ENCODE measurements at places on chromosomes 3 and 15.
A peak's percentile ranks its signal among the peaks of the same experiment; 100 is the strongest.

- no peak for DNase-seq
These were observed 60.2 kb downstream of the TMEM44 start for GRCh38 chr3:194572944-194573491.

- DNase-seq, result no peak
These were observed 70.3 kb downstream of the ARNT2 start for GRCh38 chr15:80474224-80475215.

DNA sequence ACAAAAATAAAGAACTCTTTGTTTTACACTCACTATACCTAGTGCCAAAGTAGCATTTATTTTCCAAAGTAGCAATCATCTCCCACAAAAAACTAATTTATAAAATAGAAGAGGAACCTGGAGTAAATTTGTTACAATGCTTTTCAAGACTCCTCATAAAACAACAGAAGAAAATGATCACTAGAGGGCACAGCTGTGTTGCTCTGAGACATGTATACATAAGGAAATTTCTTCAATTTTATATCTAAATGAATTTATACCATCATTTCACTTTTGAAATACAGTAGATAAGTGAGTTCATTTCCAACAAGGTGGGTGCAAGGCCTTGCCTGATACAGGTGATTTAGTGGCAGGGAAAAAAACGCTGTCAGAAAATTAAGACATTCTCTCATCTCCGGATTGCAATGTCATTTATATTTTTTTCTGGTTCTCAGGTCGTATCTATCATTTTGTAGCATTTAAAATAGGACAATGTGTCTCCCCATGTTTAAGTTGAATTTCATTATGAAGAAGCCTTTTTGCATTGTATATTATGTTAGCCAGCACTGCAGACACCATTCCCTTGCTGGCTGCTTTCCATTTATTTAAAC lies 25.3 kb upstream of the ARHGEF26 start:
- DNase-seq, result no peak

DNA sequence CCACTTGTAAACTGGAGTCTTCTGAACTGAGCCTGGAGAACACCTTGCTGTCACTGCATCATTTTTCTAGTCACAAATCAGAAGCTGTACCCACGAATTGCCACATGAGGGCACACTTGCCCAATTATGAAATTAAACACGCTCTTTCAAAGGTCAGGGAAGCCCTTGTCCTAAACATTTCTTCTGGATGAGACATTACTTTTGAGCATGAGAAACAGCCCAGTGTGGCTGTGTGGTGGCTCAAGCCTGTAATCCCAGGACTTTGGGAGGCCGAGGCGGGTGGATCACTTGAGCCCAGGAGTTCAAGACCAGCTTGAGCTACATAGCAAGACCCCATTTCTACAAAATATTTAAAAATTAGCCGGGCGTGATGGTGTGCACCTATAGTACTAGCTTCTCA lies 27.5 kb upstream of the CFAP161 start:
- peak; percentile 2 for DNase-seq

DNA sequence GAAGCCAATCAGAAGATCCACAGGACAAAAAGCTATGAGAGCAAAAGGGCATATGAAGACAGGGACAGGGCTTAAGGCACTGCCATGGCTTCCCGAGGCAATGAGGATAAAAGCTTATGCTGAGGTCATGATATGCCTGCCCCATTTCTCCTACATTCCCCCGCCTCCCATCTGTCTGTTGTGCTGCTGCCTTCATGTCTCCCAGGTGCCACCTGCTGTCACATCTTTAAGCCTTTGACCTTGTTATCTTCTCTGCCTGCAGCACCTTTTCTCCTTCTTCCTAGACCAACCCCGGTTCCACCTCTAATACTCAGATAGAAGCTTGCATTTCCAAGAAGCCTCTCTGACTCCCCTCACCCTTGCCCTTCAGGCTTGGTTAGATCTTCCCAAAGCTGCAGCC lies 213.8 kb downstream of the ARRDC4 start:
- no peak for DNase-seq

- DNase-seq, result no peak
These were observed 3.8 kb downstream of the PLD1 start for GRCh38 chr3:171806200-171807128.

GRCh38 chr3:46867550-46867898 lies 4.3 kb upstream of the MYL3 start:
- no peak for DNase-seq

GRCh38 chr3:40642812-40643211 lies 118.1 kb downstream of the ZNF621 start:
- DNase-seq, result no peak

DNA sequence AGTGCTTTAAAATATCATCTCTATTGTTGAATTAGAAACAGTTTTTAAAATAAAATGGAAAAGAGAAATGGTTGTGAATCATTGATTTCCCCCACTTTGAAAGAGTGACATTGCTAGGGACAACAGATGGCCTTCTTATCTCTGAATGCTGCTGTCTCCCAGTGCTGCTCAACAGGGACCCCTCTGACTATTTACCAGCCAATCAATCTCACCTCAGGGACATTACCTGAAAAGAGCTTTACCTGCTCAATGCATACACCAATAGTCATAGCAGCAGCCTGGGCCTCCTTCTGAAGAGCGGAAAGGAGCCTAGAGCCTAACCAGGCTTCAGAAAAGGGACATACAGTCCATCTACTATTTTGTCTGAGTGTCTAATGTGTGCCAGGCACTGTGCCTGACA lies 162.8 kb downstream of the CGGBP1 start:
- DNase-seq, result no peak

- no peak for DNase-seq
These were observed 42.4 kb upstream of the CMTM8 start for GRCh38 chr3:32195995-32196540.

- no peak for DNase-seq
These were observed 25.5 kb downstream of the SIN3A start for GRCh38 chr15:75425966-75426500.

- DNase-seq, result no peak
These were observed 72.0 kb upstream of the CDAN1 start for GRCh38 chr15:42808913-42809312.

DNA sequence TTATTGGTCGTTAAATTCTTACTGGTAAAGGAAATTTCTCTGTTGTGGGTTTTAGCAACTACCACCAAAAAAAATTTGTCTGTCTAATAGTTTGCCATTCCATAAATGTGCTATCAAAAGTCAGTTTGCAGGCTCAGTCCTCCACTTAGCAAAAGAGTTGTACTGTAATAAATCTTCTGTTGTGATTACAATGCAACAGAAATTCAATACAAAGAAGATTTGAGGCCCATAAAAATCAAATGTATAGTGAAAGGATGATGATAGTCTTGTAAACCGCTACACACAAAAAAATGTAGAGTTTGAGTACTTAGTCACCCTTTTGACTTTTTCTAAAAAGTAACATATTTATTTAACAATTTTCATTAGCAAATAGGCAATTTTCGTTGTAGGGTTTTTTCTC lies 251.7 kb downstream of the VGLL3 start:
- no peak for DNase-seq

DNA sequence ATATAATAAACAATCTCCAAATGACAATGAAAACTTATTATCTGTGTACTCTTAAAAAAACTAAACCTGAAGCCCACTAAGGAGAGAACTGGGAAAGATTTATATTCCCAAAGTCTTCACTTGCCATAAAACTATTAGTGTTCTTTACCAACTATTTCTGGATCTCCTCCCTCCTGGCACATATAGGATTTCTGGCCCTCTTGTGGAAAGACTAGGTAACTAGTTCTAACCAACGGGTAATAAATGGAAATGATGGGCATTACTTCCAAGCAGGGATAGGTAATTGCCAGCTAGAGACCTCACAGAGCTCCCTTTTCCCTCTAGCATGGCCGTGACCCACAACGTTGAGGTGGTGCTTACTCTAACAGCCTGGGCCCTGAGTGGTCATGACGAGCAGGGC lies 110.1 kb downstream of the DNAH12 start:
- peak; percentile 3 for DNase-seq

- no peak for DNase-seq
These were observed 4.2 kb downstream of the PLXND1 start for GRCh38 chr3:129602309-129602708.

GRCh38 chr3:36302626-36303025 lies 77.7 kb upstream of the STAC start:
- no peak for DNase-seq

GRCh38 chr15:66985653-66986052 lies 79.7 kb upstream of the SMAD3 start:
- no peak for DNase-seq

DNA sequence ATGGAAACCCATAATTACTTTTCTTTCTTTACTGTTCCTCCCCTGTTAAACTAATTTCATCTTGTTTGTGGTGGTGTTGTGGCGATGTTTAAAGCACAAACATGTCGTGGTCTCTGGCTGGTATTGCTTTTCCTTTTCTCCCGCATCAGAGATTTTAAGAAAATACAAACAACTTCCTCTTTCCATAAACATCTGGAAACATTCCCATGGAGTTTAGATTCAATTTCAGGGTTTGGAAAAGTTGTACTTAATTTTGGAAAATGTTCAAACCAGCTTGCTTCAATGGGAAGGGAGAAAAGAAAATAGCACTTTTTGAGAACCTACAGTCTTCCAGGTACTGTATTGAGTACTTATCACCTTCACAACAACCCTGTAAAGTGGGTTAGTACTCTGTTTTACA lies 30.4 kb downstream of the STARD9 start:
- no peak for DNase-seq

DNA sequence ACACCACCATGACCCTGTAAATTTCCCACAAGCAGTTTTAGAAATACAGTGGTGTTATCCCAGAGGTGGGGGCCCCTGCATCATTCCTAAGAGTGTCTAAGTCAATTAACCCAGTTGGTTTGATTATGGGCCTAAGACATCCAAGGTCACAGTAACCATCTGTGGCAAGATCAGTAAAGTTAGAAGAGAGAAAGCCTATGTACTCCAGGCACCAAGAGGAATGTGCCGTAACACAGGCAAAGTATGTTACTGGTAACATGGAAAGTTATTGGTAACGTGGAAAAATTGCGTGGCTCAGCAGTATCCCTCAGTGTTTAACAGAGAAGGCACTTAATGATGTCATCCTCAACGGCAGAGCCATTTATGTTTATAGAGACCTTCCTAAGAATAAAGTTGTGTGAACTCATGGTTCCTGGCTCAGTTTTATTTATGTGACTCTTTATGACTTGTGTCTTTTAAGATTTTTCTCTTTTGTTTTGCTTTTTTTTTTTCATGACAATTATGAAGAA lies 144.1 kb upstream of the RASGRP1 start:
- no peak for DNase-seq

DNA sequence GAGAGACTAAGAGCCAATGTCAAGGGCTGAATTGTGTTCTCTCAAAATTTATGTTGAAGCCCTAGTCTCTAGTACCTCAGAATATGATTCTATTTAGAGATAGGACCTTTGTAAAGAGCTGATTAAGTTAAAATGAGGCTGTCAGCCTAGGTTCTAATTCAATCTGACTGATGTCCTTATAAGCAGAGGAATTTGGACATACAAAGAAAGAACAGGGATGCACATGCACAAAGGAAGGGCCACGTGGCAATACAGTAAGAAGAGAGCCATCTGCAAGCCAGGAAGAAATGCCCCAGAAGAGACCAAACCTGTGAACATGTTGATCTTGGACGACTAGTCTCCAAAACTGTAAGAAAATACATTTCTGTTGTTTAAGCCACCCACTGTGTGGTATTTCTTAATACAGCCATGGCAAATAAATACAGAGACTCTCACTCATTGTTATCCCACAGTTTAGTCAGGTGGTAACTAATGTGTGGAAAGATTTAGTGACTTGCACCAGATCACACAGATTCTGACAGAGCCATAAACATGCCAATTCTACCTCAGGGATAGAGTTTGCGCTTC lies 652.2 kb downstream of the NAALADL2 start:
- DNase-seq, result no peak

DNA sequence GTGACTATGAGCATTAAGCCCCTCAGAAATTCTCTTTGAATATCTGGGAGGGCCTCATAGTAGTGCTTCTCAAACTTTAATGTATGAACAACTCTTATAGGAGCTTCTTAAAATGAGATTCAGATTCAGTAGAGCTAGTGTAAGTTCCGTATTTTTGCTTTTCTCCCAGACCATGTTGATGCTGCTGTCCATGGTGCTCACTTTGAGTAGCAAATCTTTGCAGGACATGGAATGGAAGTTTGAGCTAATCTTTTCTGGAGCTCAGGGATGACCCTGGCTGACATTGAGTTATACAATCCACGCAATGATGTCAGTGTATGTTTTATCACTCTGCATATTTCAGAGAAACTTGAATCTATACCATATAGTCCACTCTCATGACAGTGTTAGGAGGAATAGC lies 134.2 kb downstream of the OTOL1 start:
- no peak for DNase-seq

- no peak for DNase-seq
These were observed 67.3 kb downstream of the MORC1 start for GRCh38 chr3:109050591-109051167.

DNA sequence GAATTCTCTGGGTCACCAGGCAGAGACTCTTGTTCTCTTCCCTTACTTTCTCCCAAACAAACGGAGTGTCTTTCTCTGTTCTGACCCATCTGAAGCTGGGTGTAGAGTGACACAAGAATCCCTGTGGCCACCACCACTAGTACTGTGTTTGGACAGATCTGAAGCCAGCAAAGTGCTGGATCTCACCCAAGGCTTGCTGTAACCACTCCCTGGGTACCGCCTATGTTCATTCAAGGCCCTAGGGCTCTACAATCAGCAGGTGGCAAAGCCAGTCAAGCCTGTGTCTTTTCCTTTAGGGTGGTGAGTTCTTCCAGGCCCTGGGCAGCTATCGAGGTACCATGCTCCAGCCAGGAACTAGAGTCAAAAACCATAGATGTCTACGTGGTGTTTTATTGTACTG lies 149.2 kb upstream of the CTNNB1 start:
- no peak for DNase-seq

DNA sequence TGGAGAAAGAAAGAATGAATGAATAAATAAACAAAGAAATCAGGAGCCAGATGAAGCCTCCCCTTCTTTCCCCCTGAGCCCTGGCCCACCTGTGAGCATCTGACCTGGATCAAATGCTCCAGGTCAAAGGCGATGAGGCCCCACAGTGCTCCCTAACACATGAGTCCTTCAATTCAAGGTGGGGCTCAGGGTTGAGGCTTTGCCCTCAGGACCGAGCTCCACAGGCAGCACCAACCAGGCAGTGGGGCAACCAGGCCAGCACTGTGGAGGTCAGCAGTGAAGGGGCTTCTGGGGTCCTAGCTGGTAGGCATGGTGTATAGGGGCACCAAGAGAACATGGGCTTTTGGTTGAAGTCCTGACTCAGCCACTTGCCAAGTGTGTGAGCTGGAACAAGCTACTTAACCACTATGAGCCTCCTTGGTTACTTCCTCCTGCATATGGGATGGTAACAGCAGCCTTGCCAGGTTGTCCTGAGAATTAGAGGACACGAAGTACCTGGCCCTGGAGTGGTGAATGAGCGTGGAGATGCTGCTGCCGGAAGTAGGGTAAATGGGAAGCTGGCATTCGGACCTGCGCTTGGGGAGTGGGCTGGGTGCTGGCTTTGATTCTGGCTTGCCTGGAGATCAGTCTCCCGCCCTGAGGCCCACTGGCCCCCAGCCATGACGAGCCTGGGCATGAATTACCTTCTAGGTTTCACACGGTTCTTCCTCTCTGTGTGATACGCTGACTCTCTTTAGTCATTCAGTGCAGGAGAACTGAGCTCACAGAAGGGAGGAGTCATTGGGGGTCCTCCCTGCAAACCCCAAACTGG lies 10.0 kb upstream of the PAQR5 start:
- DNase-seq, result no peak

GRCh38 chr3:111248406-111248805 lies 176.8 kb downstream of the NECTIN3 start:
- no peak for DNase-seq

GRCh38 chr15:63274427-63274826 lies 3.0 kb upstream of the APH1B start:
- no peak for DNase-seq

Measured in naive thymus-derived CD4-positive, alpha-beta T cell (primary cell).